CD4-positive, alpha-beta T cell treated with Interleukin-17A for 4 hours (primary cell): ENCODE measurements at places on chromosomes 5 and 9.
A peak's percentile ranks its signal among the peaks of the same experiment; 100 is the strongest.

DNA sequence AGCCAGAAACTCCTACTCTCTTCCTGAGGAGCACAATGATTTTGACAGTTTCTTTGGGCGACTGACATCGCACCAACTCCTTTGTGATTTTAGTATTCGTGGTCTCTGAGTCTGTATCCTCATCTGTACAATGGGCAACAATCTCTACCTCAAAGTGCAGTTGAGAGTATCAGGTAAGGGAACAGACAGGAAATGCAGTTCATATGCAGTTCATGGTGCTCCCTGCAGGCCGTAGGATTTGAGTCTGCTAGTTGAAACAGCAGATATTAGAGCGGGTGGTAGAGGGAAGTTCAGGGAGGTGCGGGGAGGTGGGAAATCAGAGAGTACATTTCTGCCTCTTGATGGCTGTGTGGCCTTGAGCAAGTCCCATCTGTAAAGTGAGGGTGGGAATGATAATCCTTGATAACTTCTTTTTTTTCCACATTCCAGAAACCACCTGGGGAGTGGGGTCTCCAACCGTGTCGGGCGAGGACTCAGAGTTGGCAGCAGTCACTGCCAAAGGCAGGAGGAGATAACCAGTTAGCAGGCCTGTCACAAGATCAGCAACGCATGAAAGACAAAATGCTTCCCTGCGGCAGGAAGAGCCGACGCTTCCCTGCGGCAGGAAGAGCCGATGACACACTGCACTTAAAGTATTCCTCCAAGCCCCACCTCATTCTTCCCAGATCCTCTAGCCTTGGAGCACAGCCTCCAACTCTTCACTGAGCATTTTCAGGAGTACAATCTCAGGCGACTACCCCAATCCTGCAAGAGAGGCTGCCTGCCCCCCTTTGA is 6.0 kb upstream of the NEK6 start:
- DNase-seq, result no peak

GRCh38 chr9:106862110-106862820 is 701 bp upstream of the ZNF462 start:
- no peak for DNase-seq

DNA sequence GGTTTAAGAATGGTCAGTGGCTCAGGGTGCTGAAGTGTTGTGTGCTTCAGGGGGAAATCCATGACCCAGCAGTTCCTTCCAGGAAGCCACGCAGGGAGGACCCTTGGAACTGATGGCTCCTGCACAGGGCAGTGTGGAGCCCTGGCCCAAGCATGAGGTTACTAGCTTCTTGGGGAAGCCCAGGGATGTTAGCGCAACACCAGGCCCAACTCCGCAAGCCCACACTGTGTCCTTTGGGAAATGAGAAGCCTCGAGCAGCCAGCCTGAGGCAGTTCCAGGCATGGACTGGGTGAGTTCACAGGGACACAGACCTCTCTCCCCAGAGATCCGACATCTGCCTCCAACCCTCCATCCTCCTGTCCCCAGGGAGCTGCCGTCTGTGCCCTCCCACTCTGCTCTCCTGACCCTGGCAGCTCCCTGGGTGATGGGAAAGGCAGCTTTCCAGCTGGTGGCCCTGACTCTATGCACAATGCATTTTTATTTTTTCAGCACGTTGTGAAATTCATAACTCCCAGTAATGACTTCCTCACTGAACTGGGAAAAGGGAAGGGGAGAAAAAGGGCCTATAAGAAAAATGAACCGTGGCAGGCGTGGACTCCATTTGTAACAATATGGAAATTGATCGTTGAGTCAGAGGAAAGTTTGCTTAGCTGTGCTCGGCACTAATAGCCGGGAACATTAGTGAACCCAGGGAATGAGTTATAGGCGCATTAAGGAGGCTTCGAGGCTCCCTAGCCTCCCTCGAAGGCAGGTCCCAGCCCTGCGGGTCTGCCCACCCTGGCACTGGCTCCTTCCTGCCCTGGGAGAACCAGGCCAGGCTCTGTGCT is 34.1 kb downstream of the LMX1B start:
- no peak for DNase-seq

DNA sequence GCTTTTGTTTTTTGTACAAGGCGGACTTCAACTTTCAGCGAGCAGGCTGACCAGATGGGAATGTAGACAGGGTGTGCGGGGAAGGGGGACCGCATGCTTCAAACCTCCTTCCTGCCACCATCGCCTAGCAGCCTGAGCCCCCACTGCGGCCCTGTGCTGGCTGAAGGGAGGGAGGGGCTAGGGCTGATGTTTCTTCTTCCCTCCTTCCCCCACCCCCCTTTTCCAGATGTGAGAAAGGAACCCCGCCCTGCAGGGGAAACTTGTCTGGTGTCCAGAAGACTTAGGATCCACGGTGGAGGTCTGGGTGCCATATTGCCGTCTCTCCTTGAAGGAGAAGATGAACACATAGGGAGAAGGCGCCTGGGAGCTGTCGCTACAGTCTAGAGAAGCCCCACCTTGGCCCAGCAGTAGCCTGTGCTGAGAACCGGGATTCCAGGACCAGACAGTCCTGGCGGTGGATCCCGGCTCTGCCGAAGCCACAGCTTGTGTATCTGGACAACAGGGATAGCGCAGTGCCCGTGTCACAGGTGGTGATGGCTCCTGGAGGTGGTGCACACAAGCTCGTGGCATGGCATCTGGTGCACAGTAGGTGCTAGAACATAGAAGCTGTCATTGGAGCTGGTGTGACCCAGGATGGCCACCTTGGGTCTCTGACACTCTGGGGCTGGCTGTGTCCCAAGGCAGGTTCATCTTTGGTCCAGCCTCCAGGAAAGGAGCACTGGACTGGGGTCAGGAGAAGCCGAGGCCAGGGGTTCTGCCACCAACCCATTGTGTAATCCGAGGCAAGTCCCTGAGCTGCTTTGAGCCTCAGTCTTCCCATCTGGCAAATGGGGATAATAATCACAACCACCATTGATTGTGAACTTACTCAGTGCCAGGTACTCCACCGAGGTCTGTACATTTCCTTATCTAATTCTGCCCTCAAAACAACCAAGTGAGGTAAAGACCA is 205.6 kb downstream of the C9orf50 start:
- no peak for DNase-seq

GRCh38 chr5:15249152-15249551 is 250.8 kb upstream of the FBXL7 start:
- no peak for DNase-seq

GRCh38 chr5:56319526-56320181 is 86.5 kb upstream of the ANKRD55 start:
- no peak for DNase-seq

DNA sequence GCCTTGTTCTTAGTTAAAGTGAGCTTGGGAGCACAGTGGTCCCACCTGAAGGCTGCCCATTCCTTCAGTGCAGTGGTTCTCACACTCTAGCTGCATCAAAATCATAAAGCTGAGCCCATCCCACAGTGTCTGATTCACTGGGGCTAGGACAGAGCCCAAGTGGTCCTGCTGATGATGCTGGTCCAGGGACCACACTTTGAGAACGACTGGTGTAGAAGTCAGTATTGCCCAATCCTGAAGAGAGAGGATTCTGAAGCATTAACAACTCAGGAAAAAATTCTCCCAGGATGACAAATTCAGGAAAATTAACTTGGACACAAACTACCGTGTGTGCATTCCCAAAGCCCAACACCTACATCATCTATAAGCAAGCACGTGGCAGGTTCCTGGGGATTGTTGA is 176.2 kb downstream of the GABBR2 start:
- DNase-seq, result no peak

DNA sequence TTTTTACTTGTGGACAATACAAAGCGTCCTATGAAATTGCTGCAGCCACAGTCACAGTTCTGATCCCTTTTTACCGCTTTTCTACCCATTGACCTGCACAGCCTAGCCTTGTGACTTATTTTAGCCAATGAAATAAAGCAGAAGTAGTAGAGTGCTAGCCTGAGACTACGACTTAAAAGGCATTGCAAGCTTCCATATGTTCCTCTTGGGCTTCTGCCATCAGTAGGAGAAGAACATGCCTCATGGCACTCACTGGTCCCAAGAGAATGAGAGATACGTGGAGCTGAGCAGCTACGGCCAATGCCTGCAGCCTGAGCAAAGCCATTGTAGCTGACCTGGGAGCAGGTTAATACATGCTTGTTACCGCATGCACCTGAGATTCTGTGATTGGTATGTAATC is 416.6 kb upstream of the CLINT1 start:
- no peak for DNase-seq

DNA sequence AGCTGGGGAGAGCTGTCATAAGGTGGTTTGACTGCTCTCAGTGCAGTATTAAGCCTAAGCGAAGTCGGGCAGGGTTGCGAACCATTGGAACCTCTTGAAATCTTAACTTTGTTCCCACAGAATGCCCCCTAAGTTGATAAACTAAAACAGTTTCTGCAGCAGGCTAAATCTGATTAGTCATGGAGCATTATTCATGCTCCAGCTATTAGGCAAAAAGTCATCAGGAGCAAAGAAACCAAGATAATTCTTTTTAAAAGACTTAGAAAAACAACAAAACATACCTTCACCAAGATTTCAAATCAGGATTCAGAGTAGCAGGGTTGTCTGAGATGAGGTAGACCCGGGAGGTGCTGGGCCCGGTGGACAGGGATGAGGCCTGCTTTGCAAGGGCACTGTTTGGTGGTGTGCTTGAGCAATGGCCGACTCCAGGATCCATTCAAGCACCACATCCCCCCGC is 69.9 kb upstream of the PLPP1 start:
- no peak for DNase-seq

GRCh38 chr5:176979669-176980068 is 26.9 kb downstream of the UIMC1 start:
- DNase-seq, result no peak

DNA sequence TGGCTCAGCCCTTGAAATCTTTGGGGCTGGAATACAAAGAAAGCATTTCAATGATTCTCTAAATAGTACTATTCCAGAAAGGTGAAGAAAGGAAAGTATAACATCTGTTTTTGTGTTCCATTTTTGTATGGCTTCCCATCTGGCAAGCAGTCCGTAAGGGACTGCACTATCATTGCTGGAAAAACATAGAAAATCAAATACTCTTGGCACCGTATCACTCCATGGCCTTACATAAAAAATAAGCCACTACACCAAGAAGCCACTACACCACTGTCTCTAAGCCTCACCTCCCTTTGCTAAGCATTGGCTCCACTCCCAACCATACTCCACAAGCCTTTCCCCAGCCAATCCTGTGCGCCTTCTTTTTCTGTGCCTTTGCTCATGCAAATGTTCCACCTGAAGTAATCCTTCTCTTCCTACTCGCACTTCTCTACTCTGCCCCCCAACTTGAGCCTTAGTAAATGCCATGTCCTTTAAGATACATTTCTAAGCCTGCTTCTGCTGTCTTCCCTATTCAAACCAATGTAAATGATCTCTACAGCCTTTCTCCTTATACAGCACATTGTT is 454.6 kb upstream of the TUSC1 start:
- DNase-seq, result no peak

GRCh38 chr5:170104710-170105109 is 987 bp upstream of the FOXI1 start:
- DNase-seq, result no peak

DNA sequence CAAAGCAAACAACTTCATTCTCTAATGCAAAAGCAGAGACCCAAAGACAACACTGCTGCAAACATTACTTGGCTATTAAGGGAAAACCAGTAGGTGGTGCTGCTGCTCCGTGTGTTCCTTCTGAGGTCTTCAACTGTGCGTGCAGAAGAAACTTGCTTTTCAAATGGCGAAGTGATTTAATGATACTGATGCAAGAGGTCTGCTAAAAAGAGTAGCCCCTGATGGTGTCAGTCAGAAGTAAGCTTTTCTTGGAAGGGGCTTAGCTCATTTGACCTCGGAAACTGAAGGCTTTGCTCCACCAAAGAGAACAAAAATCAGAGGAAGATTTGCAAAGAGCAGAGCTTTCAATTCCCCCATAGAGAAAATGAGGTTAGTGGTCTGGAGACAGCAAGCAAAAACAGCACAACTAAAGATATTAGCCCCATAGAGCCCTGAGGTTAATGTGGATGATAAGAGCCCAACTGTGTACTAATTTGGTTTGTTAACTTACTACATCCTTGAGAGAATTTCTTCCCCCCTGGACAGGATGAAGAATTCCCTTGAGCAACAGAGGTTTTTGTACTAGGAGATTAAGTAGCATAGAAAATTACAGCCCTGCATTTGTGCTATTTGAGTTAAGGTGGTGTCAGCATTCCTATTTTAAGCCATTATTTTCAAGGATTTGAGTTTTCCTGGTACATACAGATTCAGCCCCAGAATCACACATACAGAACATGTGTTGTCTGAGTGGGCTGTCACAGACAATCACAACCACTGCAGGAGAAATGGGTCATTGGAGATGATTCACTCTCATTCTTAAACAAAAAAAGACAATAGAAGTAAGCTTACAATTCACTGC is 153.2 kb upstream of the C9orf72 start:
- peak; percentile 46 for DNase-seq

GRCh38 chr9:81363916-81364480 is 325.3 kb downstream of the TLE1 start:
- DNase-seq, result no peak

DNA sequence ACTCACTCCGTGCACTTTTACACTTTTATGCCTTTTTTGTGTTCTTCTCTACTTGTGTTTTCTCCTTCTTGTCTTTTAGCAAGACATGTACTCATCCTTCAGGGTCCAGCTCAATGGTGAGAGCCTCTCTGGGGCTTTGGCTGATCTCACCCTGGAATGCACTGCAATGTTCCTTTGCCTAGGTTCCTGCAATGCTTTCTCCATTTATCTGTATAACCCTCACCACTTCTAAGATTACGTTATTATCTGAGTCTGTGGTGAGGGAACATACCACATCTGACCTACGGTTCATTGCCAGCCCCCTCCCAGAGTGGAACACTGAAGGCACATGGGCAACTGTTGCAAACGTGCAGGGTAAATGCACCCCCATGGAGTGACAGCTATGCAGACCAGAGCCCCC is 47.3 kb downstream of the KCNIP1 start:
- DNase-seq, result no peak

- no peak for DNase-seq
Measured at GRCh38 chr9:75930730-75931321, 40.4 kb downstream of the PCSK5 start.

GRCh38 chr9:13705918-13706317 is 426.4 kb upstream of the MPDZ start:
- DNase-seq, result no peak

DNA sequence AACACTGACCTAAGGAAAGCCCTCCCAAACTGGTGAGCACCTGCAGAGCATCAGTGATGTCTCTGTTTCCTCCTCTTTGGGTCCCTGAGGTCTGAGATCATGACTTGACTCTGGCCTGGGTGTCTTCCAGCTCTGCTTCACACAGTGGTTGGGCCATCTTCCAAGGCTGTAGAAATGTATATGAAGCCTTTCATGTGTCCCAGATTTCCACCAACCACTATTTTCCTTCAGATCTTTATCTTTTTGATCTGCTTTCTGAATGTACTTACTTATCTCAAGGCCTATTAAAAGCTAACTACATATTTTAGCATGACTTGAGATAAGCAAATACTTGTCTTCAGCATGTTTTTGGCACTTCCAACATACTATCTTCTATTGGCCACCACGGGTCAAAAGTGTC is 47.1 kb downstream of the PRELID2 start:
- no peak for DNase-seq
